ENCODE measurements at places on chromosomes 4 and X. TPM values are rescaled to one million over a fixed set of nuclear protein-coding genes. Genes with fewer than 3 reads are reported as not detected.

DNA sequence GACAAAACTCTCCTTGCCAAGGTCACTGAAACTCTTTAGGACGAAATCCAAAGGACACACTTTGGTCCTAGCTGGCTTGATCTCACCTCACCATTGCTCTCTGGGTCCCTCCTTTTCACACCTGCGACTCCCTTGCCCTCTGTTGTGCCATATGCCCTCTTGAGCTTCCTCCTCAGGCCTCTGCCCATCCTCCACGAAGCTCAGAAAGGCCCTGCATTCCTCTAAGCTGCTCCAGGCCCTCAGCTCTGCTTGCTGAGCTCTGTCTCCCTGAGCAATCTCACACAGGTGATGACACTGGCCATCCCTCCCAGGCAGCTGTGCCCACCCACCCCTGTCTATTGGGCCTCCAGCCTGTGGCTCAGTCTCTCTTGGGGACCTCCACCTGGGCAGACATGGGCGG lies 10.1 kb upstream of the AFAP1 start:
- H3K27me3 ChIP-seq, result no peaks in the 10 kb centered on the region
- H3K36me3 ChIP-seq, result no peaks in the 10 kb centered on the region
- H3K27ac ChIP-seq, result no peak overlapping the region
- H3K4me1 ChIP-seq, result no peaks in the 10 kb centered on the region

DNA sequence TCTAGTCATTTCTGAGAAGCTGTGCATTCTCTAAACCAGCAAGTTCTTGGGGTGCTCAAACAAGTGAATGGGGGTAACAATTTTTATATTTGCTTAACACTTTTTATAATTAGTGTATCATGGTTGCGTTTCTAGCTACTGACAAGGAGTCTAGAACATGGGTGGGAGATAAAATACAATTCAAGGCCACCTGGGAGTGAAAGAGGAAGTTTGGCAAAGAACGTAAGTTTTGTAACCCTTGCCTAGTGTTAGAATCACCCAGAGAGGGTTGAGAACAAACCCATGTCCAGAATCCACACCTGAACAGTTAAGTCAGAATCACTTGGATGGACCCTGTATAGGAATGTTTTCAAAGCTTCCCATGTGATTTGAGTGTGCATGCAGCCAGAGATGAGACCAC lies 92.7 kb downstream of the AFF2 start:
- no peaks in the 10 kb centered on the region for H3K4me1 ChIP-seq
- H3K27ac ChIP-seq, result no peak overlapping the region
- H3K27me3 ChIP-seq, result no peaks in the 10 kb centered on the region
- no peak overlapping the region for H3K4me3 ChIP-seq
- H3K36me3 ChIP-seq, result no peaks in the 10 kb centered on the region

DNA sequence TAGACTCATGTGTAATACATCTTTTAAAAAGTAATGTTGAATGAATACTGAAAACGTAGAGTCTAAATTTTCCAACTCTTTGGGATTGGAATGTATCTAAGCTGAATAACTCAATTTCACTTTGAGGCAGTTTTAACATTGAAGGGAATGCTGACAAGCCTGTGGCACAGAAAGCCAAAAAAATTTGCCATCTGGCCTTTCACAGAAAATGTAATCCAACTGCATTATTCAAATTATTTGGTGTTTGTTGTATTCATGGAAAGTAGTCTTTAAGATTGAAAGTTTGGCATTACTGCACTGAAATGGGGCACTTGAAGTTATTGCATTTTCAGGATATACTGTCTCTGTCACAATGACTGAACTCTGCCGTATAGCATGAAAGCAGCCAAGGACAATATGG lies 186.9 kb downstream of the FRMPD4 start:
- H3K4me1 ChIP-seq, result no peaks in the 10 kb centered on the region
- H3K27ac ChIP-seq, result no peak overlapping the region
- no peaks in the 10 kb centered on the region for H3K36me3 ChIP-seq

DNA sequence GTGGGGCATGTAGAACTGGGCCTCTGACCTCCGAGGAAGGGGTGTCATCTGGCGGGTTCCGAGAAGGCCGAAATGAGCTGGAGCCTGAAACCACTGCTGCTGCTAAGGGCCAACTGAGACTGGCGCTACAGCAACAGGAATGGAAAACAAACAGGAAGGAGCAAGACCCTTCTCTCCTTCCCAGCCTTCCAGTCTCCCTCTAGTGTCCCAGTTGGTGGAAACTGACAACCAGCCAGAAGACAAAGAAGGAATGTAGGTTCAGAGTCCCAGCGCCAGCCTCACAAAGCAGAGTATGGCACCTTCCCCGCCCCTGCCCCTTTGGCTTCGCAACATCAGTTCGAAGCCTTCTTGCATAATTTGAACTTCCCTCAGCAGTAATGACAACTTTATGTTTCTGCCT lies 24.4 kb upstream of the PDZD4 start:
- H3K27me3 ChIP-seq, result no peaks in the 10 kb centered on the region
- no peaks in the 10 kb centered on the region for H3K4me1 ChIP-seq
- no peak for DNase-seq
- H3K27ac ChIP-seq, result no peak overlapping the region
- H3K4me3 ChIP-seq, result no peak overlapping the region
- H3K36me3 ChIP-seq, result no peaks in the 10 kb centered on the region

Gene FAM149A
- 11.0 TPM for total RNA-seq

Data from upper lobe of left lung (tissue), 6 donors.